ENCODE measurements at places on chromosomes 2 and 18.

GRCh38 chr2:200736646-200737274 is 75.0 kb upstream of the BZW1 start:
- DNase-seq = no peak

GRCh38 chr2:143513081-143513480 is 383.9 kb downstream of the ARHGAP15 start:
- DNase-seq = no peak

GRCh38 chr18:2997846-2998564 is 14.9 kb downstream of the LPIN2 start:
- DNase-seq = no peak

- no peak for DNase-seq
Measured at GRCh38 chr2:120771111-120771780, 35.6 kb downstream of the GLI2 start.

DNA sequence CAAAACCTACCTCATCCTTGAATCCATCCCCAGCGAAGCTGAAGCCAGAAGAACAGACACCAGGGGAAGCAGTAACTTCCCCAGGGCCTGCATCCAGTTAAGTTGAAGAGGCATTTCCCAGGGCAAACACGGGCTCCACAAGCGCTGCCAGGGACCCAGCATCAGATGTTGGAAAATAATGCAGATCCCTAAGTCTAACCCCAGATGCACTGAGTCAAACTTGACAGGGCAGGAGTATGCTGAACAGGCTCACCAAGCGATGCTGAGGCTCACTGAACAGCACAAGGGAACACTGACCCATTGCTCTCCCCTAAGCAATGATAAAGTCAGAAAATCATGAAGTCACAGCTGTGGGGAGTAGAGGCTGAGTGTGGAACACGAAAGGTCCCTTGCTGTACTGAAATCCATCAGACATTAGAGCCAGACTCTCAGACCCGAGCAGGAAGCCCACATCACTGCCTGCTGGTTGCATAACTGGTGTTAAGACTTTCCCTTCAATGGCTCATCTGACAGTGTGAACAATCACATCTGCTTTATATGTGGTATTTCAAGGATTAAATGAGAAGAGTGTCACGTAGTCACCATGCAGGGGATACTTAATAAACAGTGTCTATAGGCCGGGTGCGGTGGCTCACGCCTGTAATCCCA is 36.2 kb downstream of the TNS1 start:
- DNase-seq = no peak

DNA sequence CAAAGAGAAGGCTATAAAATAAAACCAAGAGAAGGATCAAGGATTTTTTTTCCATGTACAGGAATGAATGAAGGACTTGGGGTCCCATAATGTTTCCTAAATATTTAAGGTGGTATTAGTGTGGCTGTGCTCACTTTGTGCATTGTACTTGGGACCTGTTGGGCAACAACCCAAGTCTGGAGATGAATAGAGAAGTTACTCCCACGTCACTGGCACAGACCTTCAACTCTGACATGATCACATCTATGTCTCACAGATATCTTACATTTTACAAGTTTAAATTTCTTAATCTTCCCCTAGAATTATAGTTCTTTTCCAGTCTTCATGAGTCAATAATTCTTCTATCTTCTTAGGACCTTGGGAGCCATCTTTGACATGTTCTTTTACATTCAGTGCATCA is 133.4 kb downstream of the PLCL1 start:
- DNase-seq = no peak

DNA sequence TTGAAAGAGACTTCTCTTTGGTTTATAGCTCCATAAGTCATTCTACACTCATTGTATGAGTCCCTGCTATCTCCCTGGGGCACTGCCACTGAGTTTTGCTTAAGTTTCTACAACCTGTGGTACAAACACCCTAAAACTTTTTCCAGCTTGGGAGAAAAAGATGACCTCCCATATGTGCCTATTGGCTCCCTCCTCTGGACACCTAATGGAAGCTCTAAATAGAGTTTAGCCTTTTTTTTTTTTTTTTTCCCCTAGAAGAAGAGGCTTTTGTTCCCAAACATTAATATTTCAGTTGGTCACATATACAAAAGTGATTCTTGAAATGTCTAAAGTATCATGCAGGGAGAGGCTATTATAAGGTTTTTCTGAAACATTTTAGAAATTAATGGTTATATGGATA is 547.2 kb upstream of the TMEFF2 start:
- no peak for DNase-seq

DNA sequence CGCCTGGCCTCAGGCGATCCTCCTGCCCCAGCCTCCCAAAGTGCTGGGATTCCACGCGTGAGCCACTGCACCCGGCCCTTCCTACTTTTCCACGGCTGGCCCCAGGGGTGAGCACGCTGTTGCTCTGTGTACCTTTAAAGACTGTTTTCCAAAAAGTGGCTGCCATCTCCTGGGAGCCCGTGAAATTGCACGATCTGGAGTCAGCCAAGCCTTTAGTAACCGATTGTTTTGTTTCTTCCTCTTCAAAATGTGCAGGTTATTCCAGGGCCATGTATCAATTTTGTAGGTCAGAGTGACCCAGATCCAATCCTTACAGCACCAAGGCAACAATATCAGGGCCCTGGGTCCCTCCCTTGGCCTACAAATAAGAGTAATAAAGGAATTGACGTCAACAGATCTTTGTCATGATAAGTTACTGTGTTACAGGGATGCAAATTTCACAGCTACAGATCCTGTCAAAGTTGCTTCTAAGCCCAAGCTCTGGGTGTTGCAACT is 135.6 kb upstream of the ZNF236 start:
- no peak for DNase-seq

DNA sequence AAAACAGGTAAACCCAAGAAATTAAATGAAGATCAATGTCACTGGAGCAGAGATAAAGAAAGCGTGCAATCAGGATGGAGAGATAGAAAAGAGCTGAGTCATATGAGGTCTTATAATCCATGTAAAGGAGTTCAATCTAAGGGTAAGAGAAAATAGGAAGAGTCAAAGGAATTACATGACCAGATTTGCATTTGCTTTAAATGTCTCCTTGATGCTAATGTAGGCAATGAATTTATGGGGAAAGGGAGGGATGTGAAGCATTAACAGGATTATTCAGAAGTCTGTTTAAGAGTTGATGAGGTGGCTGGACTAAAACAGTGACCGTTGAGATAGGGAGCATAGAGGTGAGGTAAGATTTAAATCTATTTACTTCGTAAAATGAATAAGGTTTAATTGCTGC is 623.1 kb downstream of the MBD2 start:
- no peak for DNase-seq

DNA sequence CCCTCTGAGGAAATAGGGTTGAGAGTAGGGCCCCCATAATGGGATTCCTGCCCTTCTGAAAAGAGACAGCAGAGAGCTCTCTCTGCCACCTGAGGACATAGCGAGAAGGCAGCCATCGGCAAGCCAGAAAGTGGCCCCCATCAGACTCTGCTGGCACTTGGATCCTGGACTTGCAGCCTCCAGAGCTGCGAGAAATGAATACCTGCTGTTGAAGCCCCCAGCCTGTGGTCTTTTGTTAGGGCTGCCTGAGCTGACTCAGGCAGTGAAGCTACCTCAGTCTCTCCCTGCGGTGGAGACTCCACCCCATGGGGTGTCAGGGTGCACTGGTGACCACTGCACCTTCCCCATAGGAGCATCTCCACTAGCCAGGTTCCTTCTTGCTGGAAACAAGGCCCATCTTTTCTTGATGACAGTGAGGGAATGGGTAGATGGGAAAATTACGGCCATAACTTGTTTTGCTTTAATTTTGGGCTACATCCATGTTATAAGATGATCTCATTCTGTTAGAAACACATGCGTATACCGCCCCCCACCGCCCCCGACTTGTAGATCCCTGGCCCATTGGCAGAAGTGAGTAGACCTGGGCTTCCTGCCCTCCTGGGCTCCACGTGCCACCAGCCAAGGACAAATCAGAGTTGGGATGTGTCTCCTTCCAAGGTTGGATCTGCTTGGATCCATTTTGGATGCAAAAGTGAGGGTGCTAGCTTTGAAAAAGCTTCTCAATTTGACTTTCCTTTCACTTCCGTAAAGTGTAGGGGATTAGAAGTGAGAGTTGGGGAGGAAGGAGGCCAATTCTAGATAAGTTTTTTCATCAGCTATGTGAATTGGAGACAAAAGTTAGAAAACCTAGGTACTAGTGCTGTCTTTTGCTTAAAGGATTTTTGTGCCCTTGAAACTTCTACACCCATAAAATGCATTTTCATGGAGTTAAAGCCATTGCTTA is 42.9 kb downstream of the NCK2 start:
- no peak for DNase-seq

DNA sequence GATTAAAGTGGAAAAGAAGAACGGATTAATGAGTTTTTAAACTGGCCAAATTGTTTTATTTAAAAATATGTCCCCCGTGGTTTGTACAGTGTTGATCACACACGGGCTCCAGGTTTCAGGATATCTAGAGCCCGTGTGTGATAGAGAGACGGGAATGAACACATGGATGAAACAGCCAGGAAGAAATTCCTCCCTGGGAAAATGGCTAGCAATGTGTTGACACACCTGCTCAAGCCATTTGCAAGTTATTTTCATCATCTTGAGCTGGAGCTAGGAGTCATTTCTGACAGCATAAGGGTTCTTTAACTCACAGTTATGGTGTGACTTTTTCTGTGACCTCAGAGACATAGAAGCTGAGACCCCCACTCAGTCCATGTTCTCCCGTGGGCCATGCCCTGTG is 81.6 kb downstream of the LRRFIP1 start:
- no peak for DNase-seq

DNA sequence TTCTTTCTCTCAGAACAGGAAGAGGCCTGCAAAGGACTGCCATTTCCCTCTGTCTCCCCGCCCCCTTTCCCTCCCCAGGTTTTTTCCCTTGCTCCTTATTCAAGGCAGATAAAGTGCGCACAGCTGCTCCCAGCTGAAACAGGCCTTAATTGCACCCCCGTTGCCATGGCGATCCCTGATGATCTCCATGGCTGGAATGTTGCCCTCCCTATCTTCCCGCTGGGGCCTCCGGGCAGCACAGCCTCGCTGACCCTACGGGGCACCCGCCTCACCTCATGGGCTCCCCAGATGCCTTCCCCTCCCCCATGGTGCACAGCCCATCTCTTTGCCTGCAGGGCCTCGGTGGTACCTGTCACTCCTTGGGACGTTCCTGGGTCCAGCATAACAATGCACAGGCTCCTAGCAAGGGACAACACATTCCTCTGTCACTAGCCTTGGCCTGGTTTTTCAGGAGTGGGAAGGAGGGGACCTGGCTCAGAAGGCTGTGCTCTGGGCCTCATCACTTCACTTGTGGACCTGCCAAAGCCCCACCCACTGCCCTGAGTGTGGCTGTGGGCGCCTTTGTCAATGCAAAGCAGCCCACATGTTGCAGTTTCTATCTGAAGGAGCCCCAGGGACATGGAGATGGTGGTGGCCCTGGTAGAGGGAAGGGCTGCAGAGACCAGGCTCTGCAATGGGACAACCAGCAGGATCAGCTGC is 115.0 kb downstream of the CELF4 start:
- DNase-seq = no peak

DNA sequence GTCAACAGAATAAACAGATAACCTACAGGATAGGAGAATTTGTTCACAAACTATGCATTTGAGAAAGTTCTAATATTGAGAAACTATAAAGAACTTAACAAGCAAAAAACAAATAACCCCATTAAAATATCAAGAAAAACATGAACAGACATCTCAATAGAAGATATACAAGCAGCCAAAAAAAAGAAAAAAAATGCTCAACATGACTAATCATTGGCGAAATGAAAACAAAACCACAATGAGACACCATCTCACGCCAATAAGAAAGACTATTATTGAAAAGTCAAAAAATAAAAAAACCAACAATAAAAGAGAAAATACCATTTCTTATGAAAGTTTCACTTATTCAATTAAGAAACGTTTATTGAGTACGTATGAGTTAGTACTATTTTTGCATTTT is 800.5 kb downstream of the CBLN2 start:
- no peak for DNase-seq

GRCh38 chr2:30394096-30394495 is 53.0 kb upstream of the LCLAT1 start:
- no peak for DNase-seq

GRCh38 chr18:76476665-76477561 is 18.1 kb downstream of the ZNF516 start:
- DNase-seq = no peak

- no peak for DNase-seq
Measured at GRCh38 chr18:3238742-3239141, 8.9 kb upstream of the MYL12A start.

- no peak for DNase-seq
Measured at GRCh38 chr2:75162259-75162658, 37.1 kb downstream of the TACR1 start.

DNA sequence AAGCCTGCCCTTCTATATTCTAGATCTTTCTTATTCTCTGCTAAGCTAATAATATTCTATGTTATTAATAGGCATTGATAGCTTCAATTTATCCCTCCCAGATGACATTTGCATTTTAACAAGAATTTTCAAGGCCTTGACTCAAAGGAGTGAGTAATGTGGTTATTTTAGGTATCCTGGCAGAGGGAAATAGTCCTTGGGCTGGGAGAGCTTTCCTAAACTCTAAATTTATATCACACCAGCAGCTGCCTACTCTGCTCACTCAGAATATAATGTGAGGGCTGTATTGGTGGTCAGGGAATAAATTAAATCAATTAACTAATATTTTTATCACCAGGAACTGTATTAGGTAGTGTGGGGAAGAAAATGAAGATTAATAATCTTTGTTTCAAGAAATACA is 74.8 kb upstream of the ADAM23 start:
- no peak for DNase-seq

DNA sequence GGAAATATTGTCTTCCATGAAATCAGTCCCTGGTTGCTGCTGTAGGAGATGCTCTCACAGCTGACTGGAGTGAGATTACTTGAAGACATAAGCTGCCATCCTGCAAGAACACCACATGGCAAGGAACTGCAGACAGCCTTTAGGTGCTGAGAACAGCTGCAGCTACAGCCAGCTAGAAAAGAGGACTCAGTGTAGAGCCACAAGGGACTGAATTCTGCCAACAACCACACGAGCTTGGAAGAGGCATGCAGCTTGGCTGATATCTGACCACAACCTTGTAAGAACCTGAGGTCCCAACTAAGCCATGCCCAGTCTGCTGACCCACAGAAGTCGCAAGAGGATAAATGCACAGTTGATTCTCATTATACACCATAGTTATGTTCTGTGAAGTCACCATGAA is 181.8 kb upstream of the ARL4C start:
- no peak for DNase-seq

- no peak for DNase-seq
Measured at GRCh38 chr2:142723236-142723635, 154.2 kb upstream of the KYNU start.

DNA sequence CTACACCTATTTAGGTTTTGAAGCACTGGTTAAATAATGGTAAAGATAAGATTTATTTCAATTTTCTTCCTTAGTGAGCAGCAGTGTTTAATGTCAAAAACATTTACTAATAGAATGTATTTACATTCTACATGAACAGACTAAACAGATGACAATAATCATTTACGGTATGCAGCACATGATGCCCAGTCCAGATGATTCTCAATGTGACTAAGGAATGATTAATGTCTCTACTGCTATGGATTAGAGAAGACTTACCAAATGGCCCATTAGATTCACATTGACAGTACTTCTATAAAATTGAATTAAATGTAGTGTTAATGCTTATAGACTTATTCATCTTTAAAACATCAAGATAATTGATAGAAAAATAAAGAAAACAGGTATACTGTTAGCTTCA is 22.1 kb upstream of the SLC5A7 start:
- no peak for DNase-seq
